Stimulated activated CD8-positive, alpha-beta memory T cell treated with anti-CD3 and anti-CD28 coated beads, Interleukin-4, amount 100 ng/mL, for 1 hour (primary cell): ENCODE measurements at places on chromosomes 1 and 21.

- no peak for DNase-seq
Measured at GRCh38 chr1:232894436-232894835, 56.0 kb upstream of the NTPCR start.

DNA sequence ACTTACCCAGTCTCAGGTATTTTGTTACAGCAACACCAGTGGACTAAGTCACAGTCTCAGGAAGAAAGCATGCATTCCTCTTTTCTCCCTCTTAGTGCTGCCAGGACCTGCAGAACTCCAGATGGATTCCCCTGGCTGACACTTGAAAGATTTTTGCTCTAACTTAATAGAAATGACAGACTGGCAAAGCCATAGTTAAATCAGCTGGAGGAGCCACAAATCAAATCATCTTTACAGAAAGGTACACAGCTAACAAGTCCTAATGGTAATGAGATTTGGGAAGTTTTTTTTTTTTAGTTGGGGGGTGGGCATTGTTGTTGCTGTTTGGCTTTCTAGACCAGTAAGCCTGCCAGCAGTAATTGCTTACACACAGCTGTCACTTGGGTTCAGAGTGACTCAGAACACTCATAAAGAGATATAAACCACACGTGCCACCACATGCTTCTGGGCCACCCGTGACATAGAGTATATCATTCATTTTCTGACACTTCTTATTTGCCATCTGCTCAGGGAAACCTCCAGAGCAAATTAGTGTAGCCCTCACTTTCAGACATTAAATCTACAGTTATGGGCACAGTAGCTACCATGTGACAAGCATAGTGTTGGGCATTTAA lies 72.4 kb downstream of the FH start:
- no peak for DNase-seq

DNA sequence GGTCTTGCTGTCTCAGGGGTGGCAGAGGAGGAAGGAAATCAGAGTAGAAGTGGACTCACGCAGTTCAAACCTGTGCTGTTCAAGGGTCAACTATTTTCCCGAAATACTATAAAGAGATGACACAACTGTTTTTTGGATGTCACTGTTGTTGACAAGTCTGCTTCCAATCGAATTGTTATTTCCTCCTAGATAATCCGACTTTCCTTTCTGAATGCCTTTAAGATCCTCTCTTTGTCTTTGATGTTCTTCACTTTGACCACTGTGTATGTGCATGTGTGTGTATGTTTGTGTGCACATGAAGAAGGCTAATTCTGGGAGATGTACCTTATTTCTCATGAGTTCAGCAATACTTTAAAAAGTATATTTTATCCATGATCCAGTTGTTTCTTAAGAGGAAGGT lies 21.6 kb downstream of the PADI4 start:
- no peak for DNase-seq

DNA sequence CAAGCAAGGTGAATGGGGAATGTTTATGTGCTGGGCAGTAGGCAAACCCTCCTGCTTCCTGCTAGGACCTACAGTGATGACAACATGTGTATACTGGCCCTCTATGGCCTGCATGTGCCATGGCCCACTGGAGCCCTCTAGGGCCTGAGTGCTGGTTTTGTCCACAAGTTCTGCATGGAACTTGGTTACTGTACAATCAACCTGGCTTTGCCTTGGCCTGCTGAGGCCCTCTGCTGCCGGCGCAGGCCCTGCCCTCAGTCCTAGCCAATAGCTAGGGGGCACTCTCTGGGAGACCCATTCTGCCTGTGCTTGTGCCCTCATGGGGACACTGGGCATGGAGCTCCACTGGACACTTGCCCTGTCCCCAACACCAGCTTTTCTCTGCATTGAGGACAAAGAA lies 138.6 kb upstream of the NGF start:
- no peak for DNase-seq

- no peak for DNase-seq
Measured at GRCh38 chr1:18200918-18201317, 93.3 kb downstream of the IGSF21 start.

DNA sequence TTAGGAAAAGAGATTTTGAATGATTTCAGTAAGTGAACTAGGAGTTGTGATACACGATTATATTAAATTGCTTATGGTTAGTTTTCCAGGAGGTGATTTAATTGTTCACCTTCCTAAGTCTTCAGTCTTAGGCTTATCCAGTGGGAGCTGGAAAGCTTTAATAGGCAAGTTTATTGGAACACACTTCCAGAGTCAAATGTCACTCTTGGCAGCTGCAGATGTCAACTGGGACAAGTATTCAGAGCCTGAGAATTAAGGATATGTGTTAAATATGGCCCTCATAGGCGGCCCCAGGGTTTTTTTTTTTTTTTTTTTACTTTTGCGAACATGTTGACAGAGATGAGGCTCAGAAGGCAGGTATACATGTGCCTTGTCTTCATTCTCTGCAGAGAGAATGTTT lies 29.2 kb downstream of the UCK2 start:
- no peak for DNase-seq
